ENCODE measurements at places on chromosomes 11 and 22.

DNA sequence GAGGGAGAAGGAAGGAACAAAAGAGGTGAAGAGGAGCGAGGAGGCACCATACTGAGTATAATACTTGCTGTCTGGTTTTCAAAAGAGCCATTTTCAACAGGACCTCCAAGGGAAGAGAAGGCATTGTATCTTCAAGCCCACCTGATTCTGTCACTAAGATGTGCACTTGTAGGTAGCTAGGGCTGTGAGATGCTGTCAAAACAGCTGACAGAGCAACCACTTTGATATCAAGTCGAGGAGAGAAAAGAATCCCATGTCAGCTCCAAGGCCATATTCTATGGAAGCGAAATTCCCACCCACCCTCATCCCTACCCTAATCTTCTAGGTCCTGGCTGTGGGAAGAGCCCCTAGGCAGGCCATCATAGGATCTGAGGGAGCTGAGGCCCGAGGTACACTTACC, 70.9 kb upstream of the PRDM11 start:
- DNase-seq = no peak

DNA sequence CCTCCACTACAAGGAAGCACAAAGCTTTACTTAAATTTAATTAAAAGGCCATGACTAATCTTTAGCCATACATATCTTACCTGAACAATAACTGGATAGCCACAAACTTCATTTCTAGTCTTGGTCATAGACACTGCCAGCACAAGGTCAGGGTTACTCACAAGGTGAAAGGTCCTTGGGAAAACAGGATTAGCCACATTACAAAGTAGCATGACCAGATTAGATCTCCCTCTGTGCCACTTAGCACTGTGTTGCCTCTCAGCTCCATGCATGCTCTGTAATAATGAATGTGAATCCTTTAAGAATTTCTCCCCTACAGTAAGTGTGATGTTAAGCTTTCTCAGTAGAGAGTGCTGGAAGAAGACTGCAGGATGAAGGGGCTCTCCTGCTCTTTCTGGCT, 325.1 kb upstream of the MPPED2 start:
- DNase-seq = no peak

DNA sequence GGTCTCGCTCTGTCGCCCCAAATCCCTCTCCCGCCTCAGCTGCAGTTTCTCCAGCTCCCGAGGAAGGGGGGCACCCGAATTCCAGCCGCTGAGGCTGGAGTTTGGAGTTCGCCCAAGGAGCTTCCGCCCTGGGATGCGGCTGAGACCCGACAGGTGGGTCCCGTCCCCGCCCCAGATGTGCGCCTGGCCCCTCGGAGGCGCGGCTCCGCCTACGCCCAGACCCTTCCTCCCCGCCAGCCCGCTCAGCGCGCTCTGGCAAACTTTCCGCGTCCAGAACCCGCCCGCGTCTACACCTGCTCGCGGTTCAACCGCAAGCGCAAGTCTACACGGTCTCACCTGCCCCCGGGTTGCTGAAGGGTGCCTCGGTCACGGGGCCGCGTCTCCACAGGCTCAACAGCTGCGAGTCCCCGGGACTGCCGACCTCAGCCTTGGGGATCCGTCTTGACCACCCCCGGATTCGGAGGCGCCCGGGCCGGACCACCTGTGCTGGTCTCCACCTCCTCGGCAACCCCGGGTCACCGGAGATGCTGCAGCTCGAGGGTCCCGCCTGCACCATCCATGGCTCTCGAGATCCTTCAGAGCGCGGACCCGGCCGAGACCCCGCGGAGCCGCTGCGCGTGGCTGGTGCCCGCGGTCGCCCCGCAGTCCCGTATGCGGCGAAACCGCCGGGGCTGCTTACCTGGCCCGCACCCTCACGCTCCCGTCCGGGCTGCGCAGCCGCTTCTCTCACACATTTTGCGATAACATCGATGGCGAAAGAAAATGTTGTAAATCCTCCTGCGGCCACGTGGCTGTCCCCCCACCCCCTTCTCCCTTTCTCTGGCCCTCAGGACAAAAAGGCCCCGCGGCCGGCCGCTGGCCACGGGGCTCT, 63.6 kb downstream of the NFAM1 start:
- no peak for DNase-seq

GRCh38 chr11:111944139-111944538, 7.0 kb downstream of the DIXDC1 start:
- no peak for DNase-seq

DNA sequence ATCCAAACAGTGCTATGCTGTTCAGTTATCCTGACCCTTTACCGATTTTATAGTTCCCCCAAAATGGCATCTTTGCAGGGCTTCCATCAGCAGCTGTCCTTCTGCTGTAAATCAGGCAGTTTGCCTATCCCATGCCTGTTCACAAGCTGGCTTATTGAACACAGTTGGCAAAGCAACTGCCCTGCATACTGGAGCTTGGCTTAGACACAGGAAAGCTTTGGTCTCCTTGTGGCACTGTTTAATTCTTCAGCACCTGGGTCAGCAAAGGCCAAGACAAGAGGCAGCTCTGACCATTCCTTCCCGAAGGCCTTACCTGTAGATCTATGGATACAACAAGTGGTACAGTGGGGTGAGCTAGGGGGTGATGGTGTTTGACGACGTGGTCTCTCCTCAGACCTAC, 32.2 kb downstream of the TSPAN18 start:
- no peak for DNase-seq

DNA sequence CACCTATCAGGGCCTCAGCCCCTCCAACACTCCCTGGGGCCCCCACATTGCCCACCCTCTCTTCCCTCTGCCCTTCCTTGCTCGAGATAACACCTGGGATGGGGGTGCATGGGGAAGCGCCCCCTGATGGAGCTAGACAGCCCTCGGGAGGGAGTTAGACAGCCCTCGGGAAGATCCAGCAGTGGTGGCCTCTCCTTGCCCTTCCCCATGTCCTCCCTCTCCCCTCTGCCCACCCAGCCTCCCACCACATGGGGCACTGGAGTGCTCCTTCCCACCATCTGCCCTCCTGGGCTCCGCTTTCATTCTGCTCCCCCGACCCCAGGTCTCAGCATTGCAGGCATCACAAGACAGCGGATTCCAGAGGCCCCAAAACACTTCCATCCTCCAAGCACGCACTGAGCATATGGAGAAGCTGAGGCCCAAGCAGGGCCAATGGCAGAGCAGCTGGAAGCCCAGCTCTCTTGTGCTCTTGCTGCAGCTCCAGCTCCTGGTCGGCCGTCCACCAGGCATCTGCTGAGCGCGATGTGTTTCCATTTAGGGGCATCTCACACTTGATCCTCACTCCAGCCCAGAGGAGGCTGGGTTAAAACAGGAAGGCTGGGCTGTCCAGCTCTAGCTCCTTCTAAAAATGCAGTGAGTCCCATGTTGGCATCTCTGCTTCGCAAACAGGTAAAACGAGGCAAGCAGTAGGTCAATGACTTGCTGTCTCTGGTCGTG, 65.6 kb downstream of the IGLL1 start:
- DNase-seq = no peak
